Natural killer cell (primary cell): ENCODE measurements at places on chromosomes 11 and 22. TPM values are rescaled to one million over a fixed set of nuclear protein-coding genes. Genes with fewer than 3 reads are reported as not detected.

DNA sequence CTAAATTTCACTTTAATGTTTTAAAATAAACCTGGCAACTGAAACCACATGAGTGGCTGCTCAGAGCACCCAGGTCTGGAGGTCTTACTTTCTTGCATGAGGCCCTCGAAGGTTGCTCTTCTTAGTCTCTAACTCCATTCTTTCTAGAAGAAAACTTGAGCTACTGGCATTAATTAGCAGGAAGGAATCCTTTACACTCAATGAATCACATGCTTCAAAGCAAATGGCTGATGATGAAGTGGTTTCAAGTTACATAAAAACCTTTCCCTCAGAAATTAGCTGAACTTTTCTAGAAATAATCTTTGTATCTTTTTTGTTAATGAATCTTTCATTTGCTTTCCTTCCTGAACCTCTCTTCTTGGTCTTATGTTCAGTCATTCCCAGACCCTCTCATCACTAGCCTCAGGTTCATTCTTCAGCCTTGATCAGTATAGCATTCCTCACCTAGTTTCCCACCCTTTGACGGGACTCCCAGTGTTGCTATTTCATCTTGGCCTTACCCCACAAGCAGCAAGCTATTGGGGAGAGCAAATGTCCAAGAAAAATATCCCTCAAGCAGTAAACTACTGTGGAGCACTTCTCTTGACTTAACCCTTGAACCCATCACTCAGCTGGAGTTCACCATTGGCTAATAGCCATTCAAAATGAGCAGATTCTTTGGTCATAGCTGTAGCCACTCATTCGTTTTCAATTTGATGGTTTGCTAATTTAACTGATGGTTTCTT is 75.1 kb downstream of the INSC start:
- DNase-seq, result no peak

The C11orf86 gene
- total RNA-seq, result not detected

DNA sequence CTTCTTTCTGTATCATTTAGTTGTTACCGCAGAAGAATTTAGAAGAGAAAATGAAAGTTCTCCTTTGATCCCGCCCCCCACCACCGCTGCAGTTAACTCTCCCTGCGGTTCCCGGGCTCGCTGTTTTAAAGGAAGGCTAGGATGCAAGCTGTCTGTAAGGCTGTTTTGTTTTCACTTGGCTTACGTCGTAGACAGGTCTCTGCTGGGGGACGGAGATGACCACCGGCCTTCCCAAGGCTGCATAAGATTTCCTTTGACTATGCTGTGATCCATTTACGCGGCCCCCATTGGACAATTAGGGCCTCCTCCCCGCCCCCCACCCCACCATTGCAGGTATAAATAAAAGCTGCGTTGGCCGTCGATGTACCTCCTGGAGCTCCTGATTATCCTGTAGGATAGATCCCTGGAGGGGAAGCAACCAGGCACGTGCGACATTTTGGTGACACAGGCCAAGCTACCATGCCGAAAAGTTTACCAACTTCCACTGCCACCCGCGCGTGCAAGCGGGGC is 1.4 kb upstream of the CPT1A start:
- DNase-seq, result peak; percentile 80

GRCh38 chr11:118214210-118214914 is 10.4 kb downstream of the JAML start:
- no peak for DNase-seq

- no peak for DNase-seq
Measured at GRCh38 chr22:27637604-27638003, 164.0 kb downstream of the MN1 start.

- no peak for DNase-seq
Measured at GRCh38 chr22:33014621-33015020, 43.6 kb downstream of the SYN3 start.

- no peak for DNase-seq
Measured at GRCh38 chr22:35470903-35471321, 69.7 kb upstream of the RASD2 start.

DNA sequence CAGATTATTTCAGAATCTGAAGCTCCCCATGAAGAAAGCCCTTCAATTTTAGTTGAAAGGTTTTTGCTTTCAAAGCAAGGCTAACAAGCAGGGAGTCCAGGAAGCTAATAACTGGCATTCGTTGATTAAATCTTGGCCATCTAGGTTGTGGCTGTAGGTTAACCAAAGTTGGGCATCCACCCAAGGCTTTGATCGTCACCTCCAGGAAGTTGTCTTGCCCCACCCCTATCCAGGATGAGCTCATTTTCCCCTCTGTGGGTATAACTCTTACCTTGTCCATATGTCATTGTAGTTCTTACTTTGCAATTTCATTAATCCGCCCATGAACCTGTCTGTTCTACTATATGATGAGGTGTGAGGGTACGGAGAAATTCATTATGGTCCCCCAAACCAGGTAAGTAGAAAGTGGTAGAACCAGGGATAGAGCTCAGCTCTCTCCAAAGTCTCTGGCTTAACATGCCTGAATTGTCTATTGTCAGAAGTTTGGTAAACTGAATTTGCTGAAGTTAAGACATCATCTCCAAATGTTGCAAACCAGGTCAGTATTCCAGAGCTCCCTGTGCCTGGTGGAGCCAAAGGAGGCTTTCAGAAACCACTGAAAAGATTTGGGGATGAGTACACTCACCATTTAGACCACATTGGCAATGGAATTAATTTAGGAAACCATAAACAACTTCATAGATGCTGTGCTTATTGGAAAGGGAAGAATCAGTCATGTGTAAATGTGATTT is 97.1 kb downstream of the CD44 start:
- peak; percentile 87 for DNase-seq

The OR52H1 gene
- 0.70 TPM for total RNA-seq

DNA sequence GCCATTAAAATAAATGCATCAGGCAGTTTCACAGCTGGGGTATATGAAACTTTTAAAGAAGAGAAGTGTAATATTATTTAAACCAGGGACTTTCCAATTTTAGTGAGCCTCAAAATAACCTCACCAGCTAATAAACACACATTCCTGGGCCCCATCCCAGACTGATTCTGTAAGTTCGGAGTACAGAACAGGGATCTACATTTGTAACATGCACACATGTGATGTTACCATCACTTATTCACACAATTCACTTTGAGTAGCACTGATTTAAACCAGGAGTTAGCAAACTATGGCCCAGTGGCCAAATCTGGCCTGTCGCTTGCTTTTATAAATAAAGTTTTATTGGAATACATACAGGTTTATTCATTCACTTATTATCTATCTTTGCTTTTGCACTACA is 62.0 kb downstream of the STK33 start:
- no peak for DNase-seq

GRCh38 chr11:442611-443081 is 835 bp upstream of the ANO9 start:
- no peak for DNase-seq

GRCh38 chr11:129917231-129917630 is 21.9 kb upstream of the NFRKB start:
- DNase-seq, result no peak

DNA sequence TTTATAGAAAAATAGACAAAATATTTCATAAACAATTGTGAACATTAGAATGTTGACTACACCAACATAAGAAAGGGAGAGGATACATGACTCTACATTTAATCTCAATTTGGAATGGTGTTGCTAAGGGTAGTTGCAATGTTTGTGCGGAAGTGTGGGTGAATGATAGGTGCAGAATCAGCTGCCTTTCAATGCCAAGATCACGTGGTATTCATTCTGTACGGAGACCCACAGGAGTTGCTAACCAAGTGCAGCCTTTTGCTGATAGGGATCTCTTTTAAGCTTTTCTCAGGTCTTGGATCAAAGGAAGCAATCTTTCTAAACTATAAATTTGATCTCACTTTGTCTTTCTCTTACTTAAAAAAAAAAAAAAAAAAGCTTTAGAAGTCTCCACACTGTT is 29.8 kb upstream of the CTSC start:
- DNase-seq, result no peak

GRCh38 chr11:75350743-75351540 is 519 bp downstream of the ARRB1 start:
- peak; percentile 71 for DNase-seq

GRCh38 chr11:34084637-34085036 is 20.8 kb upstream of the NAT10 start:
- DNase-seq, result no peak

DNA sequence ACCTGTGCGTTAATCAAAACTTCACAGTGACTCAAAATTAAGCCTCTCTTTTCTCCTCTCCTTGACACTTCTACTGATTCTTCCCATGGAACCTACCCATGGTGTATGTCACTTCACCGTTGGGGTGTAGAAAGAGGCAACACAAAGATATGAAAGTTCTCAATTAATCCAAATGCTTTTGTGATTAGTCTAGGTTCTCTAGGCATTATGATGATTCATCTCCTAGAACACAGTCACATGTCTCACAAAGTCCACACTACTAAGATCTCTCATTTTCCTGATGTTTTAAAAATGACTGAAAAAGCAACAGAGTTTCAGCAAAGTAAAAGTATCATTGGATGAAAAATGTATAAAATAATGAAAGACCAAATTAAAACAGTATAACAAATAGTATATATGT is 13.7 kb upstream of the SCGB2A2 start:
- DNase-seq, result no peak

DNA sequence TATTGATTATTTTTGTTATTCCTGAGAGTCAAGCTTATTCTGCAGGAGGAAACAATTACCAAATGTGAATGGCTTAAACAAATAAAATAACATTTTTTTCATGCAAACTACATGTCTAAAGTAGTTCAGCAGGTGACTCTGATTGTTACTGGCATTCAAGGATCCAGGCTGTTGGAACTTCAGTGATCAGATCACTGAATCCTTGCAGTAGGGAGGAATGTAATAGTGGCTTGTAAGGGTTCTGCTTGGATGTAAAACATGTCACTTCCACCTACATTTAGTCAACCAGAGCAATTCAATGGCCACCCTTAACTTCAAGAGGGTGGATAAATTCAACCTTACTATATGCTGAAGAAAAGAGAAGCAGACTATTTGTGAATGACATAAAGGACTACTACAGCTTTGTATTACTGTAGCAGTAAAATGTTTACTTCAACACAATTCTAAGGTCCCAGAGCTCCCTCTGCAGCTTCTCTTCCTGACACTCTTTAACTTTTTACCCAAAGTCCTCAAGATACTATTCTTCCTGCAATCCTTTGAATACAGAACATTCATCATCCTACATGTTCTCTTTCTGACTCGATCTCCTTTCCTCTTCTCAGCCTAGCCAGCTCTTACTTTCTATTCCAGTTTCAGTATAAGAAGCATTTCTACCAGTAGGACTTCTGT is 284.0 kb downstream of the LRRC4C start:
- DNase-seq, result no peak

DNA sequence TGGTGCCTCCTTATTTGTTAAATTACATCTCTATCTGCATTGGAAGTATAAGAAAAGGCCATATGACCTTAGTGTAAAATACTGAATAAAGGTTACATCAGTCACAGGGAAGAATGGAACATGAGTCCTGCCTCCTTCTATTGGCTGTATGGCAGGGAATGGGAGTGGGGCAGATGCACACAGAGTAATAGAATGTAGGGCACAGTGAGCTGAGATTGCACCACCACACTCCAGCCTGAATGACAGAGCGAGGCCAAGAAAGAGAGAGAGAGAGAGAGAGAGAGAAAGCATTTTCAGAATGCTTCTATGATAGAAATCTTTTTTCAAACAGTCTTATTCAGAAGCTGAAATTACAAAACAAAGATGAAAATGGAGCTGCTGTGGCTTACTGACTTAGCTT is 58.8 kb downstream of the SLN start:
- no peak for DNase-seq

DNA sequence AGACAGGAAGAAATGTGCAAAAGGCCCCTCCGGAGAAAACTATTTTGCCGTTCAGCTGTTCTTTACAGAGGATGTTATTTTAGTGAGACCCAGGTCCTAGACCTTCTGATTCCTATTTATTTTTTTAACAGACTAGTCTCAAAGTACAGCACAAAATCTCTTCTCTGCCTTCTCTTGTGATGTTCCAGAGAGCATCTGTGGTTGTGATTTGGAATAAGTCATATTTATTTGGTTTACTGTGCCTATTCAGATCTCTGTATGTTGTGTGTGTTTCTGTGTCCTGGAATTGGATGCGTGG is 20.1 kb downstream of the LHFPL7 start:
- no peak for DNase-seq

GRCh38 chr11:71505001-71505400 is 22.1 kb upstream of the KRTAP5-7 start:
- no peak for DNase-seq

The FLRT1 gene
- total RNA-seq, result not detected

The KLHL22 gene
- total RNA-seq, result 31.0 TPM

- peak; percentile 36 for DNase-seq
Measured at GRCh38 chr11:46120346-46121300, 631 bp downstream of the PHF21A start.

- DNase-seq, result no peak
Measured at GRCh38 chr11:132028380-132029240, 658.2 kb downstream of the NTM start.

The PLA2G3 gene
- not detected for total RNA-seq

DNA sequence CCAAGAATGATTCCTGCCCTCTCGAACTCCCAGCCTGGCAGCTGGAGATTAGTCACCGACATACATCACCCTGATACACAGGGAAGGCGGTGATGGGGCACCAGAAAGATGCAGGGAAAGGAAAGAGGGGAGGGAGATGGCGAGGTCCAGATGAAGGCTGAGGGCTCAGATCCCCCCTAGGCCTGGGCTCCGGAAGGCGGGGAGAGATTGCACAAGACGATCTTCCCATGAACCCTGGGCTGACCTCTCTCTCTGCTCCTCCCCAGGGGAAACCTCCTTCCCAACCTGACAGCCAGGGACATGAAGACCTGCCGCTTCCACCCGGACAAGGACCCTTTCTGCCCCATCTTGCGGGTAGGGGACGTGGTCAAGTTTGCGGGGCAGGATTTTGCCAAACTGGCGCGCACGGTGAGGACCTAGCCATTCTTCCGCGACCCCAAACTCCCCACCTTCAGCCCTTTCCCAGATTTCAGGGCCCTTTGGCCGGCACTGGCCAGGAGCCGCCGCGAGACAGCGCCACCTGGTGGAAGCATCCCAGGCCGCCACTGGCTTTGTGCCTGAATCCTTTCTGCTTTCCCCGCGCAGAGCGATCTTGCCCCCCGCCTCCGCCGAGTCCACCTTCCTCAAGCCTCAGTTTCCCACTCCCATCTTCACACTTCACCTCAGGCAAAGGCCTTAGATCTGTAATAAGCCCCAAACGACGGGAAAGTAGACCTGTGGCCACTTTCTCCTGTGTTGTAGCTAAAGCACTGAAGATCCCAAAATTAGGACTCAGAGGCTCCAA is 11.5 kb downstream of the P2RX3 start:
- peak; percentile 63 for DNase-seq

- no peak for DNase-seq
Measured at GRCh38 chr11:116714902-116715301, 57.9 kb downstream of the BUD13 start.
